ENCODE measurements at places on chromosomes 1 and 21. TPM values are rescaled to one million over a fixed set of nuclear protein-coding genes. Genes with fewer than 3 reads are reported as not detected.
A peak's percentile ranks its signal among the peaks of the same experiment; 100 is the strongest.

DNA sequence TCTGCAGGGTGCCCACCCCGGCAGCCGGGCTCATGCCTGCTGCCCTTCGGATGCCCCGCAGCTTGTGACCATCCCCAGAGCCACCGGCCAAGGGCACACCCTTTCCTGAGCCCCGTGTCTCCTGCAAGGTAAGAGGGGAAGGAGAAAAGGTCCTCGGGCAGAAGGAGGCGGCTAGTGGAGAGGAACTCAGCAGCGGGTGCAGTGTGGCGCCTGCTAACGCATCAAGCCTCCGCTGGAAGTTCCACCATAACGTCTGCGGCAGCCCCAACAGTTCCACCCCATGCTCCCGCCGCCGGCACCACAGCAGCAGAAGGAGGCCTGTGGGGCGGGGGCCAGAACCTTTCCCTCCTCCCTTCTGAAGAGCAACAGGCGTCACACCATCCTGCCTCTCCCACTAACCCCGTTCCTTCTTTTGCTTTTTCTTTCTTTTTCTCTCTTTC is 990 bp downstream of the VWA5B1 start:
- peak overlapping the region; percentile 16 for H3K27ac ChIP-seq
- peaks cover 24% of the 10 kb centered on the region for H3K4me1 ChIP-seq
- no peaks in the 10 kb centered on the region for H3K36me3 ChIP-seq
- peaks cover 55% of the 10 kb centered on the region for H3K27me3 ChIP-seq
- no peak for DNase-seq

- no peak for DNase-seq
- H3K4me1 ChIP-seq = peaks cover 8% of the 10 kb centered on the region
Observed at GRCh38 chr1:182122256-182122912, 60.9 kb upstream of the ZNF648 start.

Gene ACTL8
- total RNA-seq = not detected

DNA sequence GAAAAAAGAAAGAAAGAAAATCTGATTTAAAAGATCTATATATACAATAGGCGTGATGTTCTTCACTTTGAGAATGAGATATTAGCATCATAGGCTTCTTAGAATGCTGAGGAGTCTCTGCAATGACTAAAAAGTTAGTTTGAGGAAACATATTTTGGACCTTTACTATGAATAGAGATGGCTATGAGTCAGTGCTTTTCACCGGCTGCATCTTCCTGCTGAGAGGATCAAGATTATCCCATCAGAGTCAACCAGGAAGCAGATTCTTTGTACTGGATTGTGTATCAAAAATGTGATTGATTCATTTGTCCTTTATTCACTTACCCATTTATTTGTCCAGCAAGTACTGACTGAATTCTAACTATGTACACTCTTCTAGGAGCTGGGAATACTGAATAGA is 144.2 kb downstream of the KCNK2 start:
- H3K27me3 ChIP-seq = no peaks in the 10 kb centered on the region
- H3K36me3 ChIP-seq = no peaks in the 10 kb centered on the region
- H3K4me1 ChIP-seq = no peaks in the 10 kb centered on the region
- H3K27ac ChIP-seq = no peak overlapping the region

DNA sequence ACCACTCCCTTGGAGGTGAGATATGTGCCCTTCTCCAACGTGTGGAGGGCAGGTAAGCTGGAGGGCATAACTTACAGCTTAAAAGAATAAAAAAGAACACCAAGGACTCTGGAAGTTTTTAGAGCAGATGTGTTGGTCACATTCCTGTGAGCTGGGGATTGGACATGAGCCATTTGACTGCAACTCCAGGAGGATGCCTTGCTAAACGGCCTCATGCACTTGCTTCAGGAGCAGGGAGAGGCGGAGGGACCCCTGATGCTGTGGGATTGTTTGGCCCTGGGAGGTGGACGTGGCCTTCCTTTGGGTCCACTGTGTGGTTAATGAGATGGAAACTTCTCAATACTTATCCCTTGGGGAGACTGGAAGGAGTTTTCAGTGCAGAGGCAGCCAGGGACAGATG is 185.6 kb downstream of the RHOU start:
- DNase-seq = no peak
- H3K27me3 ChIP-seq = no peaks in the 10 kb centered on the region
- H3K4me1 ChIP-seq = peaks cover 38% of the 10 kb centered on the region
- H3K27ac ChIP-seq = no peak overlapping the region

Gene HAPLN2
- not detected for total RNA-seq

DNA sequence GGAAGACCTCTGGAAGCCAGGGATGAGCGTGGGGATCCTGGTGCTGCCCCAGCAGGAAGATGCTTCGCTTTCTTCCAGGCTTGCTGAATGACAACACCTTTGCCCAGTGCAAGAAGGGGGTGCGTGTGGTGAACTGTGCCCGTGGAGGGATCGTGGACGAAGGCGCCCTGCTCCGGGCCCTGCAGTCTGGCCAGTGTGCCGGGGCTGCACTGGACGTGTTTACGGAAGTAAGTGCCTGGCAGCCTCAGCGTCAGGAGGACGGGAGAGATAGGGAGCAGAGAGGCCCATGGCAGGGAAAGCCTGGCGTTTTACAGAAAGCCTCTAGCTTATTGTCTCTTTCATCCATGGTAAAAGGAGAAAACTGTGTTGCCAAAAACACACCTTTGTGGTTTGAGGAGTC is 23.5 kb downstream of the PHGDH start:
- H3K27ac ChIP-seq = peak overlapping the region; percentile 12
- H3K36me3 ChIP-seq = peaks cover 22% of the 10 kb centered on the region
- H3K4me1 ChIP-seq = peaks cover 10% of the 10 kb centered on the region
- no peak for DNase-seq

DNA sequence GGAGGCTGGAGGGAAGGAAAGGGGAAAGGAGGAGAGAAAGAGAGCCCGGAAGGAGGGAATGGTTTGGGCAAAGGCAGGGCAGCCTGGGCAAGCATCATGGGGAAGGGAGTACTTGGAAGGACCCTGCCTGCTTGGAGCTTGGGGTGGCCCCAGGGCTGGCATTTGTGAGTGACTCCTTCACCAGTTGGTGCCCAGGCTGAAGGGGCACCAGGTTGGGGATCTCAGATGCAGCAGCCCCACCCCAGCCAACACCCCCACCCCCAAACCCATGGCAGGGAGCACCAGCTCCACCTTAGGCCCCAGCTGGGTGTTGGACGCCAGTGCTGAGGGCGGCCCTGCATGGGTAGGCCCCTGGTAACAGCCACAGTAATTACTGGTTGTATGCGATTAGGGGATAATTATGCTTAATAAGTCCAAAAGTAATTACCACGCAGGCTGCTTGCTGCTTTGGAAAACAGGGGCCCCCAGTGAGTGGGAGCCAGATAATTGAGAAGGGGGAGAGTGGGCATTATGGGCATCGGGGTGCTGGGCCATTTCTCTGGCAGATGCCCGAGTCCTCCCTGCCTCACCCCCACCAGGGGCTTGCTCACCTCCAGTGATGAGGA is 78.3 kb downstream of the VWA5B1 start:
- H3K4me3 ChIP-seq = no peak overlapping the region
- peaks cover 96% of the 10 kb centered on the region for H3K27me3 ChIP-seq
- DNase-seq = no peak
- H3K36me3 ChIP-seq = no peaks in the 10 kb centered on the region
- H3K4me1 ChIP-seq = no peaks in the 10 kb centered on the region

Gene TMEM79
- total RNA-seq = 18.1 TPM

DNA sequence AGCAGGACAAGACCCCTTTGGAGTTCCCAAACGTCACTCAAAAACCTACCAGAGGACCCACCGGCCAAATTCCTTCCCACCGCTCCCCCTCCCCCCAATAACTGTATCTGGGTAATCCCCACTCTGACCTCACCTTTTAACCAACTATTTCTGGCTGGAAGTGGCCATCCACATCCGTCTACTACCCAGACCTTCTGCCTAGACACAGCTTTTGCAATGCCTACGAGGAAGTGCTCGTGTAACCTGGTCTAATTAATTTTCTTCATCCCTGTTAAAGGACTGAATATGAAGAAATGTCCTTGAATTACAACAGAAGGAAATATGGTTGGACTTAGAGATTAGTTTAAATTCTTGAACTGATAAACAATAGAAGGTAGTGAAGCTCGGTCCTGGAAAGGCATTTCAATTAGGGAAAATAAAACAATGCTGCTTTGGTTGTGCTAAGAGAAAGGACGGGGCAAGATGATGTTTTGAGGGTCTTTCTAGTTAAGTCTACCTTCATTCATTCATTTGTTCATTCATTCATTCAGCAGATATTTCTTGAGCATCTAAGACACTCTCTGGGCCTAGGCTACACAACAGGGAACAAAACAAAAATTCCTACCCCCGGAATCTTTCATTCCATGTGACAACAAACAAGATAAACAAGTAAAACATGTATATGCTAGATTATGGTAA is 18.8 kb downstream of the AVPR1B start:
- H3K27me3 ChIP-seq = peaks cover 16% of the 10 kb centered on the region
- no peak overlapping the region for H3K4me3 ChIP-seq
- H3K36me3 ChIP-seq = no peaks in the 10 kb centered on the region
- H3K27ac ChIP-seq = no peak overlapping the region
- DNase-seq = no peak

- peaks cover 5% of the 10 kb centered on the region for H3K27me3 ChIP-seq
- no peaks in the 10 kb centered on the region for H3K36me3 ChIP-seq
- H3K4me3 ChIP-seq = no peak overlapping the region
- H3K4me1 ChIP-seq = peaks cover 10% of the 10 kb centered on the region
- no peak overlapping the region for H3K27ac ChIP-seq
- no peak for DNase-seq
Observed at GRCh38 chr1:223886516-223886921, 40.8 kb upstream of the TP53BP2 start.

Gene SMIM1
- total RNA-seq = 10.8 TPM

DNA sequence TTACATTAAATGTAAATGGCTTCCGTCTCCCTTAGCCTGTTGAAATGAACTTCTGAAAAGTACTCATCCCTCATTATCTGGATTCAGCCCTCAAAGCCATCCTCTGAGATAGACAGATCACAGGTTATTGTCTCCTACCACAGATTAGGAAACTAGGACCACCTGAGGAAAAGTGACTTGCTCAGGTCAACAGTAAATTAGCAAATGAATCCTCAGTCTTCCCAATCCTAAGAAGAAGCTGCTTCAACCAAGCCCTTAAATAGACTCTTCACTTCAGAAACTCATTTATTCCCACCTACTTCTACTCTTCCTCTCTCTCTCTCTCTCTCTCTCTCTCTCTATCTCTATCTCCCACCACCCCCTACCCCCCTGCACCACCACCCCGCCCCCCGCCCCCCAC is 152.3 kb downstream of the DMRTA2 start:
- H3K27me3 ChIP-seq = peaks cover 7% of the 10 kb centered on the region
- H3K27ac ChIP-seq = no peak overlapping the region
- peaks cover 5% of the 10 kb centered on the region for H3K4me1 ChIP-seq

DNA sequence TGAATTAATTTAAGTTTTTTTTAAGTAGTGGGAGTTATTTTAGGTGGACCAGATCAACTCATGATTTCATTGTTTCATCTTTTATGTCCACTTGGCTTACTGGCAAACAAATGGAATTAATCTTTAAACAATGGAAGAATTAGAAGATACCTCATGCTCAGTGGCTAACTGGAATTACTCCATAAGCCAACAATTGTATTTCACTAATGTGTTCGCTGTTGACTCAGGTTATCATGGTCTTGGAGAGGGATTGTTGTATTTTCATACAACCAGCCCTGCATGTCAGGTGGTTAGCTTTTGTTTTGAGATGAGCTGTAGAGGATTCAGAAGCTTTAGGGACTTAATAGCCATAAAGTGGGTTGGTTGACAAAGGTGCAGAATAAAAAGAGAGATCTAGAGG is 57.2 kb upstream of the HMCN1 start:
- peaks cover 3% of the 10 kb centered on the region for H3K27me3 ChIP-seq
- DNase-seq = no peak
- H3K27ac ChIP-seq = no peak overlapping the region
- no peaks in the 10 kb centered on the region for H3K4me1 ChIP-seq
- no peak overlapping the region for H3K4me3 ChIP-seq

GRCh38 chr1:1033009-1033587 is 13.2 kb downstream of the AGRN start:
- peak; percentile 94 for DNase-seq
- no peak overlapping the region for H3K27ac ChIP-seq
- H3K4me1 ChIP-seq = peaks cover 10% of the 10 kb centered on the region
- no peaks in the 10 kb centered on the region for H3K36me3 ChIP-seq
- peak overlapping the region; percentile 70 for H3K4me3 ChIP-seq

- peaks cover 30% of the 10 kb centered on the region for H3K27me3 ChIP-seq
- DNase-seq = no peak
- no peak overlapping the region for H3K27ac ChIP-seq
- no peak overlapping the region for H3K4me3 ChIP-seq
- no peaks in the 10 kb centered on the region for H3K36me3 ChIP-seq
Observed at GRCh38 chr1:48674641-48675040, 102.0 kb downstream of the BEND5 start.

Gene SEMA6C
- 37.1 TPM for total RNA-seq

- no peaks in the 10 kb centered on the region for H3K36me3 ChIP-seq
- H3K4me3 ChIP-seq = no peak overlapping the region
- H3K27ac ChIP-seq = no peak overlapping the region
- no peak for DNase-seq
- peaks cover 5% of the 10 kb centered on the region for H3K4me1 ChIP-seq
Observed at GRCh38 chr1:34988581-34988980, 3.4 kb upstream of the TMEM35B start.

Measured in type B pancreatic cell (in vitro differentiated cells).